ENCODE measurements at places on chromosomes 2 and 18.

DNA sequence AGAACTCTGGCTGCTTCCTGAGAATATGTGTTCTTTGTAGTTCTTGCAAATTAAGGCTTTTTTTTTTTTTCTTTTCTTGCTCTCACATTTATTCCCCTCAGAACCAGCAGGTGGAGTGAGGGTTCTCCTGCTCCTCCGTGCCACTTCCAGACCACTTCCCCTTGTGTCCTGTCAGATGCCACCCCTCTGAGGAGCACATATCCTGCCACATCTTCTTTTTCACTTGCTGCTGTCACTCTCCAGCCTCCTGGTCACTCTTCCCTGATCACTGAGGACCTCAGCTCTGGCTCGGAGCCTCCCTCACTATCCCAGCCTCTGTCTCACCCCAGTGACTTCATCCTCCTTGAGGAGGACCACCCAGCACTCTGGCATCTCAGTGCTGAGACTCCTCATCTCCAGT lies 100.5 kb downstream of the TACR1 start:
- DNase-seq, result no peak

GRCh38 chr2:219541611-219542180 lies 1.9 kb downstream of the CHPF start:
- DNase-seq, result peak; percentile 90

DNA sequence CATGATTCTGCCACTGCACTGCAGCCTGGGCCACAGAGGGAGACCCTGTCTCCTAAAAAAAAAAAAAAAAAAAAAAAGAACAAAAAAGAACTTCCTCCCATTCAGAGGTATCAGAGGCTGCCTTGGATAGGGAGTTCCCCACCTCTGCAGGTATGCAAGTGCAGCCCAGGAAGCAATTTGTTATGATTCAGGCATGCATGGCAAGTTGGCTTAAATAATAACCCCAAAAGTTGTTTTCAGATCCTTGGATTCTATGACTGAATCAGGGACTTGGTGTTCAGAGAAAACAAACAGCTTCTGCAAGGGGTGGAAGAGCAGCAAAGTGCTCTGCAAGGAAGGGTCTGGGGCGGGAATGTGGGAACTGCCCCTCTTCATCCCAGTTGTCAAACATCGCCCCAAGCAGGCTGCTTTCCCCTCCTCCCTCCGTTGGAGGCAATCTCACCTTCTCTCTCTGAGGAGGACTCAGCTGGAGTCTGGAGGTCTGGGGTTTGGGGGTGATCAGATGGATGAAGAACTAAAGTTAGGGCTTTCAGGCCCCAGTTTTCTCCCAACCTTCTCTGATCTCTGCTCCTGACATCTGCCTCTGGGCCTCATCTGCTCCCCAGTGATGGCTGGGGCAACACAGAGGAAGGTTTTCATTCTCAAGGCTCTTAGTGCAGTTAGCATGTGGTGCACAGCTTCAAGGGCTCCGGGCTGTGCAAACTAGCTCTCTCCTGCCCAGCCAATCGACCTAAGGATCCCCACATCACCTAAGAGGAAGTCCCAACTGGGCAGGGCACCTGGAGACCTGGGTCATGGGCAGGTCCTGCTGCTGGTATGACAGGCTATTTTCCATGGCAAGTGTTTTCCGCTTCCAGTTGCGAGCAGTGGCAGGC lies 3.5 kb upstream of the GDF7 start:
- DNase-seq, result no peak

DNA sequence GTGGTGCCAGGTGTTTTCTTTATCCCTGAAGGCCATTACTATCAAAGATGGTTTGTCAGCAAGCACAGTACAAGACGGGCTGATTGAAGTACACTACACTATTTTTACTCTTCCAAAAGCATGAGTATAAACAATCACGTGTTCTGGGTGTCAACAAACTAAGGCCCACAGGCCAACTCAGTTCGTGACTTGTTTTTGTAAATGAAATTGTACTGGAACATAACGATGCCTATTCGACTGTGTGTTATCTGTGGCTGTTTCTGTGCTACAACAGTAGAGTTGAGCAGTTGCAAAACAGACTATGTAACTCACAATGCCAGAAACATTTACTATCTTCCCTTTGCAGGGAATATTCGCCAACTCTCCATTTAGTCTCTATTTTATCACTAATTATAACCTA lies 12.3 kb downstream of the MRPS5 start:
- no peak for DNase-seq

DNA sequence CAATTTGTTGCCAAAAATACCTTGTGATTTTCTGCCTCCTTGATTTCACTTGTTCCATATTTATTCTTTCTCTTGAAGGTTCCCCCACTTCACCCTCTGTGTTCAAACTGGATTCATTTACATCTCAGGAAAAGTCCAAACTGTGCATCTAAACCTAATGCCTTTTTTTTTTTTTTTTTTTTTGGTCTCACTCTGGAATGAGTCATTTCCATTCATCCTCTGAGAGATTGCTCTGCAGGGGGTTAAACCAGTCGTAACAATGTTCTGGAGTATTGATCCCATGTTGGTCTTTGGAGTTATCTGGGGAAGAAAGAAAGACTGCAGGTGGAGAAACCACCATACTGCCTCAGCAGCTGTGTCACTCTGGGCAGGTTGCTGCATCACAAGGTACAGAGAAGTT lies 119.7 kb downstream of the TACR1 start:
- DNase-seq, result no peak

DNA sequence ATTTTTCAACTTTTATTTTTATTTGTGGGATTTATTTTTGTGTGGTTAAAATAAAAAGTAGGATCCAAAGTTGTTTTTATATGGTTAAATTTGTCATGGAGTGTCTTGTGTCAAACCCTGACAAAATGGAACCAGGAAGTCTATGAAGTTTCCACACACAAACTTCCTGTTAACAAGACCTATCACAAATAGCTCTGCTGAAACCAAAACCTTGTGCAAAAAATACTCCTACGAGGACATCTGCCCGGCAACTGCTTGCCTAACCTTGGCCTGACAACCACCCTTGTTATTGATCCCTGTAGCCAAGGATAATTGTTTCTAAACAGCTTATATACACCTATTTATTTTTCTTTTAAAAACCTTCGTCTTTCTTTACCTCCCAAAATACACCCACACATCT lies 389.6 kb downstream of the TRIB2 start:
- no peak for DNase-seq

DNA sequence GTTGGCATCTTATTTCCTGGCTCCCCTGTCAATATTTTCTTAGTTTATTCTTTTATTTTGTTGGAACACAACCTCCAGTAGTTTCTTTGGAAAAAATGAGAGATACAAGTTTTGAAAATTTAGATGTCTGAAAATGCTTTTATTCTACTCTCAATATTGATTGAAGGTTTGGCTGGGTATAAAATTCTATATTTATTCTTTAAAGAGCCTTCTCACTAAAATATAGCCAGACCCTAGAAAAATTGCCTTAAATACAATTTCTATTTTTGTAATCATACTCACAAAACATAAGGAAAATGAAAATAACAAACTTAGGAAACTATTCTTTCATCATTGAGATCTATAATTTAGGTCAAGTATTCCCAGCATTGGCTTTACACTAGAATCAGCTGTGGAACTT lies 103.7 kb downstream of the CYP26B1 start:
- DNase-seq, result no peak

DNA sequence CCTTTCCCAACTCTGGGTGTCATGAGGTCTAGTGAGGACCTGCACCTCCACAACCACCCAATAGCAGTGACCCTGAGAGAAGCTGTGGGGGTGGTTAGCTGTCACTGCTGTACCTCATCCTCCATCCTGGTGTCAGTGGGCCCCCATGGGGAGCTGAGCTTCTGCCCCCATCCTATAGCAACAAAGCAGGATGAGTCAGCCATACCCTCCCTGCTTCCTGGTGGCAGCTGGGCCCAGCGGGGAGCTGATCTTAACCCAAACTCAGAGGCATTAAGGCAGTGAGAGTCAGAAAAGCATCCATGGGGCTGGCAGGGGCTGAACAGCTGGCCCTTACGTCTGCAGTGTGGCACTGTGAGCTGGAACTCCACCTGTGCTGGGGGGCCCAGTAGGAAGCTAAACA lies 247.8 kb upstream of the HDAC4 start:
- no peak for DNase-seq
